ENCODE measurements at places on chromosomes 1 and 21.
A peak's percentile ranks its signal among the peaks of the same experiment; 100 is the strongest.

DNA sequence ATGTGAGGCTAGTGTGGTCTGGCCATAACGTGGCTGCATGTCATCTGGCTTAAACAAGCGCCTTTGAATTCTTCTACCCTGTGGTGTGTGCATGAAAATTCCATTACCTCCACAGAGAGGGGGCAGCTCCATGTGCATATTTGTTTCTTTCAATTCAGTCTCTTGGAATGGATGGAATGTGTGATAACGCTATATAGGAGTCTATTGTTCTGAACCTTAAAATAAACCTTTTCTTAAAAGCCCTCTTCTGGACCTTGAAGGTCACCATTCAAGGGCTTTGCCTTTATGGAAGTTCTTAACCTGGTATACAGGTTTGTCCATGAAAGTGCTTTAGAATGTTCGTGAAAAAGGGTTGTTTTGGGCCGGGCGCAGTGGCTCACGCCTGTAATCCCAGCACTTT lies 118.2 kb upstream of the ADGRL2 start:
- H3K27ac ChIP-seq = no peak overlapping the region
- no peak for DNase-seq
- H3K4me3 ChIP-seq = no peak overlapping the region

DNA sequence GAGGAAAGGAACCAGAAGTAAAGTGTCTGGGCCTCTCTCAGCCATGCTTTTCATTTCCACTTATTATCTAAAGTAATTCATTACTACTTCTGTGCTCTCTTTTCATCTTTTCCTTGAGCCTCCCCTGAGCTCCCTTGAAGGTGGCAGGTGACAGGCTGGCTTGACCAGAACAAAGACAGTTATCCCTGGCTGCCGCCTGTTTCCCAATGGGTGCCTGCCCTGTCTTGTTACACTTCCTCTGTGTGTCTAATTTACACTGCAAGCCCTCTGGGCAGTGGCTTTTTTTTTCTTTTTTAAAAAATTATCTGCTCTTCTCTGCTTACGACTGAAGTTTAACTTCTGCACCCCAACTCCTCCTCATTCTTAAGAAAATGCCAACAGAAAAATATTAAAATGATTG lies 113.4 kb downstream of the NGF start:
- H3K27me3 ChIP-seq = no peaks in the 10 kb centered on the region
- H3K4me3 ChIP-seq = no peak overlapping the region
- peaks cover 15% of the 10 kb centered on the region for H3K4me1 ChIP-seq
- no peaks in the 10 kb centered on the region for H3K36me3 ChIP-seq

- H3K27ac ChIP-seq = no peak overlapping the region
- H3K27me3 ChIP-seq = no peaks in the 10 kb centered on the region
- no peaks in the 10 kb centered on the region for H3K4me1 ChIP-seq
- no peaks in the 10 kb centered on the region for H3K36me3 ChIP-seq
- no peak overlapping the region for H3K4me3 ChIP-seq
- DNase-seq = no peak
These were observed 537.3 kb downstream of the KCNT2 start for GRCh38 chr1:196070940-196071339.

DNA sequence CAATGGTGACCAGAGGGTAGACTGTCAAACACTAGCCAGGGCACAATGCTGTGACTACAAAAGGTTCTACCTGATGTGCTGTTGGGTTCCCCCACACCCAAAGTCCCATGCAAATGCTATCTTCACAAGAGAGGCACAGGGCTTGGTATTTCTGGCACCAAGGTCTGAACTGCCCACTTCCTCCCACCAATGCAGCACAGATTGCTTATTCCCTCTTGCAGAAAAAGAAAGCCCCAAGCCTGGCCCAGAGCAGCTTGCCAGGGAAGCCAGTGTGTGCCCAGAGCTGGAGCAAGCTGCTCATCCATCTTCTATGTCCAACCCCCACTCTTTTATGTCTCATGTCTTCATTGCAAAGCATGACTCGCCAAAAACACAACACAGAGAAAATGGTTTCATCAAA lies 149.4 kb upstream of the CAMK1G start:
- peak overlapping the region; percentile 81 for H3K27ac ChIP-seq
- H3K27me3 ChIP-seq = no peaks in the 10 kb centered on the region
- peaks cover 40% of the 10 kb centered on the region for H3K4me1 ChIP-seq
- H3K4me3 ChIP-seq = no peak overlapping the region
- H3K36me3 ChIP-seq = no peaks in the 10 kb centered on the region
- no peak for DNase-seq

DNA sequence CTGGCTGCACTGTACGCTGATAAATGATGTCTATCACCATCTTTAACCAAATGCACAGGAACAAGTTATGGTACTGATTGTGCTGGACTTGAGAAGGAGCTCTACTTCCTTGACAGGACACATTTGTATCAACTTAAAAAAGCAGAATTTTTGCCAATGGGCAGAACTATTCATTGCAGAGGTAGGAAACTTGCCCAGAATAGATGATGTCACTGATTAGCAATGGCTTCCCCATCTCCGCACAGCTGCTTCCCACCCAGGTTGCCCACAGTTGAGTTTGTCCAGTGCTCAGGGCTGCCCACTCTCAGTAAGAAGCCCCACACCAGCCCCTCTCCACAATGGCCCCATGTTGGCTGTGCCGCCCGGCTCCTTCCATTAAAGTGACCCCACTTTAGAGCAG lies 33.4 kb downstream of the CAPN2 start:
- peaks cover 38% of the 10 kb centered on the region for H3K36me3 ChIP-seq
- DNase-seq = no peak
- peaks cover 31% of the 10 kb centered on the region for H3K4me1 ChIP-seq
- no peak overlapping the region for H3K4me3 ChIP-seq
- no peaks in the 10 kb centered on the region for H3K27me3 ChIP-seq

GRCh38 chr1:225544263-225544662 lies 108.7 kb downstream of the ENAH start:
- no peak overlapping the region for H3K4me3 ChIP-seq
- H3K4me1 ChIP-seq = no peaks in the 10 kb centered on the region
- H3K27me3 ChIP-seq = no peaks in the 10 kb centered on the region
- no peak for DNase-seq
- H3K27ac ChIP-seq = no peak overlapping the region

GRCh38 chr1:199742547-199742946 lies 285.0 kb upstream of the NR5A2 start:
- no peak for DNase-seq
- H3K27me3 ChIP-seq = no peaks in the 10 kb centered on the region
- H3K27ac ChIP-seq = no peak overlapping the region
- no peaks in the 10 kb centered on the region for H3K4me1 ChIP-seq
- no peaks in the 10 kb centered on the region for H3K36me3 ChIP-seq

DNA sequence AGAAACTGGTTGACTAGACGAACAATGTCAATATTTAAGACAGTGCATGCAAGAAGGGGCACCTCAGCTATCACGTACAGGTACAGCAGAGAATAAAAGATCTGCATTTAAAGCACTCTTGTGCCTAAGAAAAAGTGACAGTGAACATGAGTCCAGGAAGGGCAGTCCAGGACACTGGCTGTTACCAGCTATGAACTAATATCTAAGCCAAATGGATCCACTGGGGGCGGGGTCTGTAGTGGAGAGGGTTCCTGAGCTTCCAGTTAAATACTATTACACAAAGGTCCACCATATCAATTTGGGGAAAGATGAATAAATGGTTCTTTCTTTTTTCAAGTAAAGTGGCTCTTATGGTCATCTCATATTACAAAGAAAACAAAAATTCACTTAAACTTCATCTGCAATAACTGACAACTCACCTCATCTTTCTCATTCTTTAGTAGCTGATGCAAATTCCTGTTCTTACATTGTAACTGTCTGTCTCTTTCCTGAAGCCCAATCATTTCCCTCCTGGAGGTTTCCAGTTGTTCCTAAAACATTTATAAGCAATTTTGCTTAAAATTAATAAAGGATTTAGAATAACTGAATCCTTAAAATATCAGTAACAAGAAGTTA lies 24.5 kb downstream of the SSX2IP start:
- H3K4me3 ChIP-seq = no peak overlapping the region
- peaks cover 5% of the 10 kb centered on the region for H3K36me3 ChIP-seq
- H3K4me1 ChIP-seq = no peaks in the 10 kb centered on the region
- H3K27ac ChIP-seq = no peak overlapping the region

GRCh38 chr1:163875200-163875926 lies 553.6 kb downstream of the NUF2 start:
- H3K36me3 ChIP-seq = no peaks in the 10 kb centered on the region
- H3K4me1 ChIP-seq = peaks cover 9% of the 10 kb centered on the region
- peak; percentile 86 for DNase-seq
- peak overlapping the region; percentile 81 for H3K27ac ChIP-seq

- no peaks in the 10 kb centered on the region for H3K36me3 ChIP-seq
- no peak overlapping the region for H3K4me3 ChIP-seq
- DNase-seq = no peak
- no peaks in the 10 kb centered on the region for H3K27me3 ChIP-seq
These were observed 18.1 kb upstream of the ENAH start for GRCh38 chr1:225670806-225671733.

GRCh38 chr21:43300496-43301408 lies 126.2 kb downstream of the SIK1 start:
- peak overlapping the region; percentile 90 for H3K27ac ChIP-seq
- DNase-seq = no peak
- no peak overlapping the region for H3K4me3 ChIP-seq
- H3K36me3 ChIP-seq = no peaks in the 10 kb centered on the region
- H3K27me3 ChIP-seq = peaks cover 8% of the 10 kb centered on the region

GRCh38 chr1:992362-992761 lies 7.5 kb downstream of the HES4 start:
- no peaks in the 10 kb centered on the region for H3K36me3 ChIP-seq
- H3K27me3 ChIP-seq = peaks cover 29% of the 10 kb centered on the region
- H3K27ac ChIP-seq = no peak overlapping the region
- H3K4me3 ChIP-seq = no peak overlapping the region
- H3K4me1 ChIP-seq = no peaks in the 10 kb centered on the region
- no peak for DNase-seq
